ENCODE measurements at places on chromosomes 1 and 21.

- no peak for DNase-seq
Observed at GRCh38 chr1:158146739-158147138, 34.0 kb upstream of the CD1D start.

- DNase-seq = no peak
Observed at GRCh38 chr1:118209648-118210047, 24.6 kb upstream of the SPAG17 start.

GRCh38 chr1:22788254-22788661, 77.6 kb downstream of the EPHB2 start:
- DNase-seq = peak; percentile 71

DNA sequence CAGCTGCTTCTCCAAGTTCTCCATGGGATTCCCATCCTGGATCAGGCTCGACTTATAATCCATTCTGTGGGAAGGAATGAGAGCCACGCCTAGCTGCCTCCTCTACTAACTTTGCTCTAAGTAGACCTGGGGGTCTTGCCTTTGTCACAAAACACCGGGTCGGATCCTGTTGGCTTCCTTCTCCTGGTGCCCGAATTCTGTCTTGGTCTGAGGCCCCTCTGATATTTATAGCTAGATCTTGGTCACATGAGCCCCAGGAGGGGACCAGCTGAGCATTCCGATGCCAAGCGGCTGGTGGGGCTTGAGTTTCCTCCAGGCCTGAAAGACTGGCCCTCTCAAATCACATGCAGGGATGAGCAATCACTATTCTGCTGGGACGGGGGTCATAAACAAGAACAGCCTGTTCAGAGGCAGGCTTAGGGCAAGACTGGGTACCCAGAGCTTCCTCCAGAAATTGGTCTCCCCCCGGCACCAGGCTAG, at the start of gene TRIM63:
TRIM63 (minus strand) TSS at position 199 of the 480 bp plus-strand sequence; CDS start at position 63, 136 bp downstream.
- peak; percentile 47 for DNase-seq

GRCh38 chr1:11299225-11299574, 26.2 kb downstream of the UBIAD1 start:
- DNase-seq = no peak

DNA sequence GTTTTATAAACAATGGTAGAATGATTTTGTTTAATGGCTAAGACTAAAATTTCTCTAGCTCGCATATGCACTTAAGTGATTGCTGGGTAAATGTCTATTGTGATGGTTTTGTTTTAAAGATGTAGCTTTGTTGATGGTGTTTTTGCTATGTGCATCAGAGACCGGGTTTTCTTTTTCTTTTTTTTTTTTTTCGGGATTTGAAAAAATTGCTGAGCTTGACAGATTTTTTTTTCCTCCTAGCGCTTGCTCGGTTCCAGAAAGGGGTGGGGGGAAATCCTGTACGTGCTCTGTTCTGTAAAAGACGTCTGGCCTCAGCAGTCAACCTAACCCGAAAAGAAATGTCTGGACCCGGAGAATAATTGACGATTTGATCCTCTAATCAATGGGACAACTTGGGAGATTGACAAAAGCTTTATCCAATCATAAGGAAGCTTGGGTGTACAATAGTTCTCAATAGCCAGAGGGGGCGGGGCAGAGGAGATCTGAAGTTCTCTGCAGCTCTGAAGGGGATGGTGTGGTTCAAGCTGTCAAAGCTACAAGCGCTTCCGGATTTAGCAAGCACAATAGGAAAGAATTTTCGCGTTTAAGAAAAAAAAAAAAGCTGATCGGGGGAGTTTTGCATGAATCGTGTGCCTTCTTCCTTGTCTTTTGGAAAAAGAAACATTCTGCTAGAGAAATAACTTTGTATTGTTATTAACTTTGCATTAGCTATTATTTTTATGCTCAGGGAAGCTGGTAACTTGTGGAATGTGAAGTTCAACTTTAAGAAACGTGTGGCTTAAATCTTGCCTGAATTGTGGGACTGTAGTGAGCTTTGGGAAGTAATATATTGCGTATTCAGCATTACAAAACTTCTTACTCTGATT, 4.5 kb upstream of the NFIA start:
- DNase-seq = peak; percentile 99

DNA sequence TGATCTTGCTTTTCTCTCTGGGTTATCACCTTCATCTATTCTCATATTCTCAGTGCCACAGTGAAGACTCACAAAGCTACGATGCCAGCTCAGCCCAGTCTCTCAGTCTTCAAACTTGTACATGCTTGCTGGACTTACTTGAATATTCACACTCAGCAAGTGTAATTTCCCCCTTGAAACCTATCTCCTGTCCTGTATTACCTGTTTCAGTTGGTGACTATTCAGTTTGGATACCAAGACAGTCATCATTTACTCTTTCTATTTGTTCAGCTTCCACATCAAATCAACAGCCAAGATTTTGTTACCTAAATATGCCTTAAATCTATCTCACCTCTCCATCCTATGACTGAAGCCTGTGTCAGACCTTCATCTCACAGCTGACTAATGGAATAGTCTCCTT, 209.7 kb downstream of the LRRC7 start:
- DNase-seq = no peak

- DNase-seq = no peak
Observed at GRCh38 chr1:60277269-60277668, 203.7 kb upstream of the C1orf87 start.

- DNase-seq = no peak
Observed at GRCh38 chr21:14366998-14367397, 15.9 kb downstream of the HSPA13 start.

GRCh38 chr21:29540289-29540688, 241.6 kb downstream of the BACH1 start:
- DNase-seq = no peak

DNA sequence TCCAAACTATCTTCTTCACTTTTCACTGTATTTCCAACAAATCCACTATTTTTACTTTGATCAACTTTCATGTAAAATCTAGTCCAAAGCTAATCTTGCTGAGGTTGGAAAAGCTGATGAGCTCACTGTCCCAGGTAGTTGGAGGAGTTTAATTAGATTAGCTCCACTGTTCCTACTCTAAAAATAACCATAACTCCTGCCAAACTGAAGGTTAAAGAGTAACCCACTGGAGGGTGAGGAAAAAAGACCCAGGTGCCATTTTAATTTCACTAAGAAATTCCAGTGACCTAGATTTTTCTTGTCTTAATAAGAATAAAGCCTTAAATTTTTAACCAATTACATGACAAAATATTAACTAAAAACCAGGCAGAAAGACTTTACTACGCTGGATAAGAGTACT, 15.3 kb downstream of the DCAF8 start:
- DNase-seq = no peak

GRCh38 chr1:98661544-98662355, at the start of gene SNX7:
TSS of gene SNX7 (plus strand) at chr1:98661721. CDS start at chr1:98661732, 11 bp downstream.
- DNase-seq = peak; percentile 76

DNA sequence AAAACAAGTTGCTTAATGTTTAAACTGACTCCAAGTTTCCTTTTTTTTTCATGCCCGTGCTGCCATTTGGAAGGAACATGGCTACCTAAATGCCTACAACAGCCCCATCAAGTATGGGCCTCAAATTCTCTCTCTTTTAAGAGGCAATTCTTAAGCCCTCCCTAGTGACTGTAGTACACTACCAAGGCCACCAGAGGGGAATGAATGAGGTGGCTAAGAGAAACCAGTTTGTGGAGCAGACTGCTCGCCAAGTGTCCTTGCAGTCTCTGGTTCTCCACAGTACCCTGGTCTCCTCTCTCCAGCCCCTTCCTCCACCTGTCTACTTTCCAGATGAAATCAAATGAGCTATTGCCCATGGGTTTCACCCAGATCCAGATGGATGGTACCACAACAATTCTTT, 1809.6 kb downstream of the BRINP3 start:
- no peak for DNase-seq

- no peak for DNase-seq
Observed at GRCh38 chr1:119960501-119960900, 64.2 kb upstream of the ADAM30 start.

- DNase-seq = no peak
Observed at GRCh38 chr1:65577278-65577677, 156.8 kb downstream of the LEPR start.

DNA sequence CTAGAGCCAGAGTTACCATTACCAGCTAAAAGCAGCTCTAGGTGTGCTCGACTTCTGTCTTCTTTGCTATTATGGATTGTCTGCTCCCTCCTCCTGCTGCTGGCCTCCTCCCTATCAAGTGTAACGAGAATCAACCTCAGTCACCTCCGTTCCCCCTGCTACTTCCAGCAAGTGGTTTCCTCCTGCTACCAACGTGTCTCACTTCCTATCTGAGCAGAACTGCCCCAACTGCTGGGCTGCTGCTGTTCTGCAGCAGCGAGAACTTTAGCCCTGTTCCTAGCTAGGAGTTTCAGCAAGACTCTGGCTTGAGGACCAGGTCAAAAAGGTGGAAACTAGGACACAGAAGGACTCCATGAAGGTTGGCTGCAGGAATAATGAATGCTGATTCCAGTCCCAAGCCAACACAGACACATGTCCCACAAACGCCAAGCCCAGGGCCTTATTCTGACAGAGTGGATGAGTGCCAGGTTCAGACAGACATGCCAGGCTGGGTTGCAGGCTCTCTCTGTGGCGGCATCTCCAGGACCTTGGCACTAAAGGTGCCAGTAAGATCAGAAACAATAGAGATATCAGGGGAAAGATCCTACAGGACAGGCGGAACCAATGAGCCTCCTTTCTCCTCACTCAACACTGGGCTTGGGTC, 46.9 kb downstream of the CD34 start:
- no peak for DNase-seq

DNA sequence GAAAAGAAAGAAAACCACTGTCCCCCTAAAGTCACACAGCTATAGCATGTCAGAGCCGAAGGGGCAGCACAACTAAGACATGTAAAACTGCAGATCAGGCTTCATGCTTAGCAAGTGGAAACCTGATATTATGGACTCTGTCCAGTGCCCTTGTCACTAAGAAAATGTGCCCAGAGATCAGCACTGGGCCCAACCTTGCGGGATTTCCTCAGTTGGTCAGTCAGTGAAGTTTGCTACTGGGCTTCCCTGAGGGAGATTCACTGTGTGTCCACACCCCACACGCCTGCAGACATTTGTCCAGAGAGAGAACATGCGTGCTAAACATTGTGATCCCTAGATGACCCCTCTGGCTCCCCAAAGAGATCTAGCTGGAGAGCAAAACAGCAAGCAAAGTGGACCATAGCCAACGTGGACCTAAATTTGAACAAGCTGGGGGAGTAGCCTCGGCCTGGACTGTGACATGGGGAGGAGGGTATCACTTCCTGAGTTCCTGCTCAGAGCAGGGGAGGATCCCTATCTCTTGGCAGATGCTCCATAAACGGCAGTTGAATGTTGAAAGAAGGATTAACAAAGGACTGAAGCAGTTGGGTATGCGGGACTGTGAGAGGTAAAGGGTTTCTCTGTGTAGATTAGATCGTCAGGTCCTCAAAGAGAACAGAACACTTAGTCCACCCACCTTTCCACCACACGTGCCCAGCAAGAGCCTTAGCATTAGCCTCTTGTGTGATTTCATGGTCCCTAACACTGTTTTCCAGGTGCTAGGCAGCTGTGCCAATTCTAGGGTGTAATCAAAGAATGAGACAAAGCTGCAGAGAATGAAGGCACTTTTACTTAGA, 53.6 kb downstream of the GLUL start:
- DNase-seq = no peak

GRCh38 chr1:229408458-229409037, 25.3 kb downstream of the ACTA1 start:
- no peak for DNase-seq

DNA sequence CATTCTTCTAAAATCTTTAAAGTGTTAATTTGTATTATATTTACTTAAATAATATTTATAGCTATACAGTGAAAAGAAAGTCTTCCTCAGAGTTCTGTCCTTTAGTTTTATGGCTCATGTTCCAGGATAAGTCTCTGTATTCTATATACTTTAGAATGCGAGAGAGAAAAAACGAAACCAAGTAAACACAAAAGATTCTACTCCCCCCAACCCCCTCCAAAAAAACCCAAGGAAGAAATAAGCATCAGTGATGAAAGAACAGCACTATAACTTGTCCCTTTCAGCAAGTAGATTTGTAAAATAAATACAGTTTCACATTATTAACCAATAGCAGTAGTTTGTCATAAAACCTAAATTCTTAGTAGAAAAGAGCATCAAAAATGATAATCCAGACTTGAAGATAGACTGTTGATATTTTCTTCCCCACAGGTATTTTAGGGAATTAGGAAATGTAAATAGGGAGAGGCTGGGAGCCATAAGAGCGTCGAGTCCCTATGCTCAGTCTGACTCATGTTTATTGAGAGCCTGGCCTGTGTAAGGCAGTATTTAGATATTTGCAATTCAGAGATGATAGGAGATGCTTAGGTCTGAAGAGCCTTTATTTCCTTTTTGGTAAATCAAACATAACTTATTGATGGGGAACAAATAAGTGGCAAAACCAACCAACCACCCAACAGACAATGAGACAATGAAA, 35.5 kb downstream of the CDC14A start:
- no peak for DNase-seq

DNA sequence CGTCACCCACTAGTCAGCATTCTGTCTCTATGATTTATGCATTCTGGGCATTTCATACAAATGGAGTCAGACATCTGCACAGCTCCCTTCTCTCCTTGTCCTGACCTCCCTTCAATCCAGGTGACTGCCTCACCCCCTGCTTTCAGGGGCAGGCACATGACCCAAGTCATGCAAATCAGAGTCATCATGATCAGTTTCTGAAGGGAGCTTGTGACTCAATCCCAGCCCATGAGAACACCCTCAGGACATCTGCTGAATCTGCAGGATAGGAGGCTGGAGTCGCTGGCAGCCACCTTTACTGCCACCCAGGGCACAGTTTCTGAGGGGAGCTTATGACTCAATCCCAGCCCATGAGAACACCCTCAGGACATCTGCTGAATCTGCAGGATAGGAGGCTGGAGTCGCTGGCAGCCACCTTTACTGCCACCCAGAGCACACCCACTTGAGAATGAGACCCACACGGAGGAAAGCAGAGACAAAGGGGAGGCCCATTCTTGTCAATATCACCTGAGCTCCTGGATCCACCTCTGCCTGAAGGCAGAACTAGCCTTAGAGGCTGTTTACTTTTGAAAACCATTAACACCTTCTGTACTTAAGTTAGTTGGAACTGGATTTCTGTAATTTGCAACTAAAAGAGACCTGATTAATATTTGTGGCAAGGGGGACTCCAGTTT, 62.3 kb upstream of the SLC25A33 start:
- no peak for DNase-seq

DNA sequence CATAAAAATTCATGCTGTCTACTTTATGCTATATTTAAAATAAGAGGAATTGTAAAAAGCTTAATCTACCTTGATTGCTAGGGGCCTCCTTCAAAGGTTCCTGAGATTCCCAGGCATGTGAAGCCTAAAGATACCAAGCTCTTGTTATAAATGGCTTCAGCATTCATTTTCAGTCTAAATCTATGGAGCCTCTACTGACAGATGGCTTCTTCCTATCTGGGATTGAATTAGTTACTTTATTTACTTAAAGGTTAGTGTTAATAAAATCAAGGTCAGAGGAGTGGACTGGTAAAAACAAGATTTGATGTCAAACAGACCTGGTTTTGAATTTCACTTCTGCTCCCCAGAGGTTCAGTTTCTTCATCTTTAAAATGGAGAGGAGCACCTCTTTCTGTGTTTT, 93.7 kb downstream of the TNNI3K start:
- DNase-seq = no peak

All from renal pelvis (tissue), 12 donors.